Suprapubic skin (tissue), 4 donors: ENCODE measurements at places on chromosomes 3 and 15. TPM values are rescaled to one million over a fixed set of nuclear protein-coding genes. Genes with fewer than 3 reads are reported as not detected.

GRCh38 chr3:63891518-63891917 is 20.7 kb downstream of the SCAANT1 start:
- DNase-seq: no peak

PLA2G4E gene
- 47.9 TPM for total RNA-seq

DNA sequence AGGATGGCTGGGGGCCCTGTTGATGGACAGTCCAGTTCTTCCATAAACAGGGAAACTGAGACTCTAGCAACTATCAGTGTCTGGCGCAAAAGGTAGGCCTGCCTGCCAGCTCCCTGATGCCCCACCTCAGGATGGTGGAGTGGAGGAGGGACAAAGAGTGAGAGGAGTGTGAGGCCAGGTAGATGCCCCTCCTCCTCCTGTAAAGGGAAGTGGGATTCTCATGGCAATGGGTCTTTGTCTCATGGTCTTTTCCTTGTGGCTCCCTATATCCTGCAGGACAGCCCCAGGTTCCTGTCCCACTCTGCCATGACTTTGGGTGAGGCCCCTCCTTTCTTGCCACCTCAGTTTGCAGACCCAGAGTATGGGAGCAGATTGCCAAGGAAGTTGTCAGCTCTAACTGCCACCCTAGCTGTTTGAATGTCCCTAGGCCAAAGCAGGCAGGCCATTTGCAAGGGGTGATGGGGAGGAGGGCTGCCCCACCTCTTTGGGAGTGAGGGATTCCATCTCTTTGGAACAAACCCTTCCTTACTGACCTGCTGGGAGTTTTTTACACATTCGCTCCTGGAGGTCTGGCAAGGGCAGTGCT is 2.8 kb upstream of the DNAH1 start:
- no peak for DNase-seq

GCSAM gene
- 0.62 TPM for total RNA-seq

DNA sequence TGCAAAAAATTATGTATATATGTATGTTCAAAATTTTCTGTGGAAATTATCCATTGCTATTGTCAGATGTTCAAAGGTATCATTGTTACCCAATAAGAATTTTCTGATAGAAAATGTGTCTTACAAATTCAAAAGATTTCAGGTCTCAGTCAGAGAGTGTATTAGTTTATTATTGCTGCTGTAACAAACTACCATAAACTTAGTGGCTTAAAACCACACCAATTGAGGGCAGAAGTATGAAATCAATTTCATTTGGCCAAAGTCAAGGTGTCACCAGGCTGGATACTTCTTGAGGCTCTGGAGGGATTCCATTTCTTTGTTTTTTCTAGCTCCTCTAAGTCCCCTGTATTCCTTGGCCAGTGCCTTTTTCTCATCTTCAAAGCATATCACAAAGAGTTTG is 914.4 kb upstream of the ROBO1 start:
- no peak for DNase-seq

DNA sequence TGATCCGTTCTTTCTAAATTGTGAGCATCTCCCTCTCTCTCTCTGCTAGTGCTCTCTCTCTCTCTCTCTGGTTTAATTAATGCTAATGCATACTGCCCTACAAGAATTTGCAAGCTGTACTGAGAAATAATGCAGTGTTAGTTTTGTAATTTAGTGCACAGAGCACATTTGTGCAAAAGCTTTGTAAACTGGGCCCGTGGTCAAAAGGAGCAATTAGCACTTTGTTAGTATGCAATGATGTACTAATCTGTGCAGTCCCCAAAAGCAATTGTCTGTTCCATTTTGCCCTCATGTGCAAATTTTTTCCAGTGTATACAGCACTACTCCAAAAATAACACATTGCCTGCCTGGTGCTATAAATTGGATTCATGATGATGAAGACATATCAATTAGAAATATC is 184.6 kb upstream of the CMC1 start:
- no peak for DNase-seq

- no peak for DNase-seq
These were observed 5.5 kb upstream of the VGLL3 start for GRCh38 chr3:86996261-86996955.

- DNase-seq: no peak
These were observed 763 bp downstream of the GOLGB1 start for GRCh38 chr3:121748680-121749275.

GP5 gene
- total RNA-seq: not detected

DNA sequence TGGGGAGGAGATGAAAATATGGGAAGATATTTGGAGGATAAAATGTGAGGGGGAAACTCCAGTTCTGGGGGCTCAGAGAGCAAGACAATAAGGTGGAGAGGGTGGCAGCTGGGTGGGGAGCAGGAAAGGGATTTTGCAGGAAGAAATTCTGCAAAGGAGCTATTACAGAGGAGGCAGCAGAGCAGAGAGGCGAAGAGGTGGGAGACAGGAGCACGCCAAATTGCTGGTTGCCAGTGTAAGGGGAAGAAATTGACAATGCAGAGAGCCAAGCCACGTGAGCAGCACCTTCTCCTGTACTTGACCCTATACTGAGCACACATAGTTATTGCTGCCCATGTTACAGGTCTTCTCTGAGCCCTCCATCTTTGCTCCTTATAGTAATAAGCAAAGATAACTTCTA is 190.3 kb upstream of the ONECUT1 start:
- no peak for DNase-seq

ARNT2 gene
- total RNA-seq: 2.4 TPM

- DNase-seq: no peak
These were observed 6.9 kb downstream of the SLC38A3 start for GRCh38 chr3:50211930-50212329.

KLHL25 gene
- 14.4 TPM for total RNA-seq

DNA sequence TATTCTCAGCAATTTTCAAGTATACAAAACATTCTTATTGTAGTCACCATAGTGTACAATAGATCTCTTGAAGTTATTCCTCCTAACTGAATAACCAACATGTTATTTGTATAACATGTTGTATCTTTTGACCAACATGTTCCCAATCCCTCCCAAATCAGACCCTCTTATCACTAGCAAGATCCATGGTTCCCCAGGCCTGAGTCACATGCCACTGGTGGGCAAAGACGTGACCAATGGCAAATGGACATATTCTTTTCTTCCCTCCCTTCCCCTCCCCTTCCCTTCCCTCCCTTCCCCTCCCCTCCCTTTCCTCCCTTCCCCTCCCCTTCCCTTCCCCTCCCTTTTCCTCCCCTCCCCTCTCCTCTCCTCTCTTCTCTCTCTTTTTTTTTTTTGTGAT is 45.4 kb downstream of the AMOTL2 start:
- DNase-seq: peak; percentile 32

NR2E3 gene
- total RNA-seq: not detected

COL6A6 gene
- total RNA-seq: 0.38 TPM

DNA sequence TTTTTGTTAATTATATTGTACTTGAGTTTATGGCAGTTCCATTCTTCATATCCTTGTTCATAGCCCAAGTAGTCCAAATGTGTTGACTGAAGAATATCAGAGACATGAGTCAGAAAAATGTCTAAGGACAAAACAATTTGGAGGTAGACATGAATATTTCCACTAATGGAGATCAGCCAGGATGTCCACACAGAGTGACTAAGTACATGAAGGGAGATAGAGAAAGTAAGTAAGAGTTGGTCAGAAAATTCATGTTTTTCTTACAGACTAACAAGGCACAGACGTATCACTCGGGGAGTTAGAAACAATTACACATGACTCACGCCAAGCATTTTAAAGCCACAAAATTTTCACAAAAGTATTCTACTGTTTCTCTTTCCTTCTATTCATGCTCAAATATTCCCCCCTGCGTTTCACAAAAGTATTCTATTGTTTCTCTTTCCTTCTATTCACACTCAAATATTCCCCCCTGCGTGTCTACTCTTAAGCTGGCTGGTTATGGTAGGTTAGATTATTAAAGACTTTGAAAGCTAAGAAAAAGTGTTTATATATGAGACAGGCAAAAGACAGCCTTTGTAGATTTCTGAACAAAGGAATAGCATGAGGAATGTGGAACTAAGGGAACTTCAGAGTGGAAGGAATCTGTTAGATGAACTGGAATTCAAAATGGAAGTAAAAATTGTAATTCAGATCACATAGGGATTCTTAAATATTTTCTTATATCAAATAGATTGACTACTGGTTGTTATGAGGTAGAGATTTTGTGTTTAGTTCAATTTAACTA is 648.7 kb upstream of the CCDC54 start:
- DNase-seq: no peak

GRCh38 chr3:52904000-52904399 is 6.7 kb upstream of the STIMATE start:
- DNase-seq: no peak
